Fibroblast of the aortic adventitia (primary cell): ENCODE measurements at places on chromosomes 12 and 14.

- DNase-seq: no peak
Observed at GRCh38 chr12:124523071-124523470, 44.3 kb downstream of the NCOR2 start.

DNA sequence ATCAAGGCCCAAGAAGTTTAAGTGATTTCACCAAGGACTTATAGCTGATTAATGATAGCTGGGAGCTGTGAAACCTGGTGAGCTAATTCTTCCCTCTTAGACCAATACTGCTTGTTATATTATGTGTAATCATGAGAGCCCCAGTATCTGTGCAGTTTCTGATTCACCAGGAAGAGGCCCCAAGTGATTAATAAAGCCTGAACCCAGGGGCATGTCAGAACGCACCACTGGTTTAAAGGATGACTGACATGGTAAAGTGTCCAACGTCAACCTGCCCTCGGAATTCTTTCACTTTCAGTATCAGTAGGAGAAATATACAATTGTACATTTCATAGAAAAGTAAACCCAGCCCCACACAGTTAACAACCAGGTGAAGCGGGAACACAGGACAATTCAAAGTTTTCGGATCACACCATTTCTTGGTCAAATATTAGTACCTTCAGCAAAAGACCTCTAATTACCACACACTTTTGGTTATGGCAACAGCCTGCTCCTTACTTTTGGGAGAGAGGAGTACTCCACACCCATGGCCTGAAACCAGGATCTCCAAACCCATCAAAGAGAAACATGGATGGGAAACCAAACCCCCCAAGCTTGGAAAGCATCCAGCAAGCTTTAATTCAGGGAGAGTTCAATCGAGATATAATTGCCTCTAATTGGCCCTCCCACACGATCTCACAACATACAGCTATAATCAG lies 28.5 kb downstream of the TMCC3 start:
- DNase-seq: peak; percentile 32

GRCh38 chr14:68491793-68492192 lies 301.1 kb downstream of the ZFP36L1 start:
- no peak for DNase-seq

- DNase-seq: no peak
Observed at GRCh38 chr12:32273712-32274111, 125.6 kb upstream of the FGD4 start.

DNA sequence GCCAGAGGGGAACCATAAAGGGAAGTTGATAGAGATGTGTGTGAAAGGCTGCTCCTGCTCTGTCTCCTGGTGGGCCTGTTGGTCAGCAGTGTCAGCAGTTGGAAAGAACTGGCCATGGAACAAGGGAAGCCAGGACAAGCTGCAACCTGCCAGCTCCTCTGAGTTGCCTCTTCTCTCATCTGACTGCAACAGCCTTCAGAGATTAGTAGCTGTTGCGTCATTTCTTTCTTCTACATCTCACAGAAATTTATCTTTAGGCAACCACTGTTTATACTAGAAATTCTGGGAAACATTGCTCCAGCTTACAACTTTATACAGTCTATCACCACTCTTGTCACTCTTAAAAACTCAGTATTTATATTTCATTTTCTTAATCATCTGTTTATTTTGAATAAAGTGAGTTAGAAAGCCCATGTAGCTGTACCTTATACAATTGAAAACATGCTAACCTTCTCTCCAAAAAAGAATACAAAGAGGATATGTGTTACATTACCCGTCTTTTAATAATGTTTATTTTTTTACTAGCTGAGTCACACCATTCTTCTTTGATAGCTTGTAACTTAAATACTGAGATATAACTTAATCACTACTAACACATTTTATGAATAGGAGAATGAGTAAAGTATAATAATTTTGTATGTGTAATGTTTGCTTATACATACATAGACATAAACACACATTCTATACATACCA lies 224.2 kb downstream of the LRFN5 start:
- peak; percentile 87 for DNase-seq

DNA sequence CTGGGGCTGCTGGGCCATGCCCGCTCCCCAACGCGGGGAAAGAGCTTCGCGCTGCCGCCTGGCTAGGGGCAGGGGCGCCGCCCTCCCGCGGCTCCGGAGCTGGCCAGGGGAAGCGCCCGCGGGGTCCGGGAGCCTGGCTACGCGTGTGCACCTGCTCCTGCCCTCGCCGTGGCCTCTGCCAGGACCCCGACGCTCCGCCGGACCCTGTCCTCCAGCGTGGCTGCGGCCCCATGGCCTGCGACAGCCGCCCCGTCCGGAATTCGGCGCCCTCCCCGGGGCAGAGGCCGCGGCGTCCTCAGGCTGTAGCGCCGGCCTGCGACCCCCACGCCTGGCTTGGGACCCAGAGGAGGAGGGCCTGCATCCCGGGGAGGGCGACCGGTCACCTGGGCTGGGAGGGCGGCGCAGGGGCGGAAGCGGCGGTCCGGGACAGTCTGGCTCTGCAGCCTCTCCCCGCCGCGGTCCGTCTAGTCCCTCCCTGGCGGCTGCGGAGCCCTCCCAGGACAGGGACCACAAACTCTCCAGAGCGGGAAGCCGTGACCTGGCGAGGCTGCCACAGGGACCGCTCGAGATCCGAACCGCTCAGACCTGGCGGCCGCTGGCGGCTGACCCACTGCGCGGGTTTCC lies 85.6 kb downstream of the ALG10 start:
- DNase-seq: no peak

GRCh38 chr12:58602179-58602578 lies 318.1 kb downstream of the LRIG3 start:
- no peak for DNase-seq

DNA sequence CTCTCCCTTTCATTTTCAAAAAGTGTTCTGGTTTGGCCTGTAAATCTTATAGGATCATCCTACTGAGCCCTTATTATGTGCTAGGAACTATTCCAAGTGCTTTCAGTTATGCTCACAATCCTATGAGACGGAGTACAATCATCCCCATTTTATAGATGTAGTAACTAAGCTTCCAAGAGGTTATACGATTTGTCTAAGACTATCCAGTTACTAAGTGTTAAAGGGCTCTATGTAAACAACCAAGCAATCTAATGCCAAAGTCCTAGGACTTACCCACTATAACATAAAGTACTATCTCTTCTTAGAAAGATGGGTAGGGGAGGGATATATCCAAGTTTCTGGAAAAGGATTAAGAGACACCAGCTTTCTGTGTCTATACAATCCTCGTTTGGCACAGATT lies 6.7 kb downstream of the CFL2 start:
- DNase-seq: no peak

- DNase-seq: no peak
Observed at GRCh38 chr12:13851828-13852227, 129.6 kb downstream of the GRIN2B start.

- no peak for DNase-seq
Observed at GRCh38 chr14:89158701-89159100, 258.3 kb downstream of the FOXN3 start.

DNA sequence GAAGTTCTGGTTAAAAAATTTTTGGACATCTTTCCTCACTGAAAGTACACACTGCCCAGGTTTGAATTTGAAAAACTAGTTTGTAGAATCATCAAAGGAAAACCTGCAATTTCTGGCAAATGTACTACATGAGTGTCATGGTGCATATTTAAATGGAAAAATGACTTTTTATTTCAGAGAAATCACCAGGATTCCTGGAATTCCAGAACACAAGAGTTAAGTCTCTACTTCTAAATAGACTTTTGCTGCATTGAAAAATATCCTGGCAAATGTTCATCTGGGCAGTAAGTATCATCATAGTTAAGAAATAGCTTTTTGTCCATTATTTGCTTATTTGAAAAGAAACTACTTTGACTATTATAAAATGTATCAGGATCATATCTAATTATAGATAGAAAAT lies 275.1 kb downstream of the PRKD1 start:
- peak; percentile 58 for DNase-seq

DNA sequence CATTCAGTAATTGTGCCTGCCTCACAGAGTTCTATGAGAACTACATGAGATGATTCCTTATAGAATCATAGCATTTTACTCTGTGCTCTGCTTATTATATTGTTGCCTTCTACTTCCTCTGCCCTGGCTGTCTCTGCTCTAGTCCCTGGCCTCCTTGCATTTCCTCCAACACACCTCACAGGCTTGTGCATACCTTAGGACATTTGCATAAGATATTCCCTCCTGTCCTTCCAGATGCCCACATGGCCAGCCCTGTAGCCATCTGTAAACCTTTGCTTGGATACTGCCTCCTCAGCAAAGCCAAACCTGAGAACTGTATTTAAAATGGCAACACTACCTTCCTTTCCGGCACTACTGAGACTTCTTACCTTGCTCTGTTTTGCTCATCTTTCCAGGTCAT lies 453.6 kb downstream of the NELL2 start:
- DNase-seq: no peak

DNA sequence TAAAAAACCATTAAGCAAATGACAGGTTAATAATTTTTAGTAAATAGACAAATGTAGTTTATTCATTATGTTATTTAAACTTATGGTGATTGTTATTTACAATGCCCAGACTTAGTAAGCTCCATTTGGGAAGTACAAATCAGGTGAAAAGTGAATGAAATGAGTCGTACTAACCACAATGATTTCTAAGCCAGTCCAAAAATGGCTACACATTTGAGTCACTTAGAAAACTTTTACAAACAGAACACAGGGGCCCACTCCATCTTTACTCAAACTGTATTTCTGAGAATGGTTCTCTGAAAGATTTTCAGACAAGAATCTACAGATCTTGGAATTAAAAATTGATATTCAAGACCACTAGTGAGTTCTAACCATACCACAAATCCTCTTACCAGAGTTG lies 653.3 kb upstream of the MIS18BP1 start:
- no peak for DNase-seq

DNA sequence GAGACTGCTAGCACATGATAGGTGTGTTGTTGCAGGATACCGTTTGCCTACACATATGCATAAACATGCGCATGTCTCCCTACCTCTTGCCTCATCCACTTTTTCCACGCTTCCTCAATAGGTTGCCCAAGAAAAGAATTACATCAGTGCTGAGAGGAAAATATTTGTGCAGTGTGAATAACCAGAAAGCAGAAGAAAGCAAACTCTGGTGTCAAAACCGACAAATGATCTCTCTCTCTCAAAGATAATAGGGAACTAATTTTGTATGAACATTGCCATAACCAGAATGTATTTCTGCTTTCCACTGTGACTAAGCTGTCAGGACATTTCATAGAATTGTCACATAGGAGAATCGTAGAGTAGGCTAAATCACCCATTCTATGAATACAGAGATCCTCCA lies 1.3 kb downstream of the CLEC7A start:
- DNase-seq: no peak

DNA sequence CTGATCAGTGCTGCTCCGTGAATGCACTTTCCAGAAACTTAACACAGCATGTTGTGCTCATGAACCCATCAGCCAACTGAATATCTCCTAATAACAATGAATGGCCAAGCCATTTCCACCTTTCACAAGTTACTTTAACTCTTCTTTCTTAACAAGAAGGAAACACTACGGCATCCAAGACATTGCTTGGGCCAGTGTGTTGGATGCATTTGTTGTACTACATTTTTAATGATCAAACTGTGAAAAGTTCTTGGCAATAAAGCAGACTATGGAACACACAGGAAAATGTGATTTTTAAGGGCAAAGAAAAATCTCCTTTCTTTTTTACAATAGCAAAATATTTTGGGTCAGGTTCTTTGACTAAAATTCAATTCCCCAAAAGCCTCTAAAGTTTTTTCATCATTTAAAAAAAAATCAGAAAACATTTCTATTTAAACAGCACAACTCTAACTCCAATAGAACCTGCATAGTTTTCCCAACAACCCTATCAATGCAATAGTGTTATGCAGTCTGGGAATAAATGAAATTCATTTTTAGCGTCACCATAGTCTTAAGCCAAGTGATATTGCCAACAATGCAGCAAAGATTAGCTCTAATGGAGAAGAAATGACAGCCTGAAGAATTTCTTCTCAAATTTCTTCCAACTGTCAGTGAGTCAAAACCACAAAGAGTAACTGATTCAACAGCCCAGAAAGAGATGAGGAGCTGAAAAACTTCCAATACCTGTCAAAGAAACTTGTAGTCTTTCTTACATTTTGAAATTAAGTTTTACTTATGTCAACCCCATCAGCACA lies 50.7 kb upstream of the PTPRR start:
- peak; percentile 95 for DNase-seq

- DNase-seq: no peak
Observed at GRCh38 chr12:91186156-91186555, 3.5 kb upstream of the DCN start.

DNA sequence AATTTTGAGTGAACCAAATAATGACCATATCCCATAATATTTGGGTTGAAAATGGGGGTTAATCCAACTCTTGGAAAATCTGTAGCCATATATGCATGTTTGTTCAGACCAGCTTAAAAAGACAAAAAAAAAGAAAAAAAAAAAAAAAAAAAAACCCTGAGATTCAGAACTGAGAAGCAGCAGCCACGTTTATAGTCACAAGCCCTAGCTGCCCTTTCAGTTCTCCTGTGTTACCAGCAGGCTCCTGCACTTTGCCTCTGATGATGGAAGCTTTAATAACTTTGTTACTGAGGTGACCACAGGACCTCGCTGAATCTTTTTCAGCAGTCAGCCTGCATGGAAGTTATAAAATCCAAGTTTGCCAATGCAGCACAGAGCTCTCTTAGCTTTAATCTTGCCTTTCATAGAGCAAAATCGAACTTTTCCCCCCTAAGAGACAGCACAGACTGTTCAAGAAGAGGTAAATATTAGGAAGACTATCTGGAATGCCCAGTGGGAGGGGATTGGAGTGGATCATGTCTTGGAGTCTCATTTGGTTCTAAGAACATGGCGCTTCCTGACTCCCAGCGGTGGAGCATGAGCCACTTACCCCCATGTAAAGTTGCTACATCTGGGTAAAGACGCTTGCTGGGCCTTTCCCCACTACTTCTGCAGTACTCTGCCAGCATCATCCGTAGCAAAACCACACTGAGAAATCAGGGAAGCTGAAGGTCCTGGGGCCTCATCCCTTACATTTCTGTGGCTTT lies 20.6 kb downstream of the GNG2 start:
- no peak for DNase-seq

DNA sequence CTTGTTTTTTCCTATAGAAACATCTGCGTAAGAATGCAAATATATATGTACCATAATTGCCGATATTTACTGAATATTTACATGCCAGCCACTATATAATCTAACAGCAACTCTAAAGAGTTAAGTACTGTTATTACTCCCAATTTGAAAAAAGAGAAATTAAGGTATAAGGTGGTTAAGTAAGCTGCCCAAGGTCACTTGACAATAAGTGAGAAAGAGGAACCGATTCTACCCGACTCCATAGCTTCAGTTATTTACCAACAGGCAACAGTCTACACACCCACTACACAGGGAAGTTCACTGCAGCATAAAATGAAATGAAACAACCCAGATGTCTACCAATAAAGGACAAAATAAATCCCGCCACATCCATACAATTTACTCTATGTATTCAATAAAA lies 1.1 kb downstream of the MIS18BP1 start:
- peak; percentile 26 for DNase-seq

- no peak for DNase-seq
Observed at GRCh38 chr14:33369972-33370371, 431.3 kb downstream of the NPAS3 start.

- no peak for DNase-seq
Observed at GRCh38 chr12:111105294-111105693, 184.9 kb upstream of the MYL2 start.
